Urothelium cell line (cell line): ENCODE measurements at places on chromosomes 2 and 18.

- DNase-seq, result no peak
These were observed 34.3 kb upstream of the NCKAP5 start for GRCh38 chr2:133602538-133602937.

GRCh38 chr18:50559752-50560680 is at the start of gene MAPK4:
Gene MAPK4 (plus strand): TSS chr18:50560087. CDS start chr18:50663959, 103,872 bp downstream.
- peak; percentile 73 for DNase-seq

DNA sequence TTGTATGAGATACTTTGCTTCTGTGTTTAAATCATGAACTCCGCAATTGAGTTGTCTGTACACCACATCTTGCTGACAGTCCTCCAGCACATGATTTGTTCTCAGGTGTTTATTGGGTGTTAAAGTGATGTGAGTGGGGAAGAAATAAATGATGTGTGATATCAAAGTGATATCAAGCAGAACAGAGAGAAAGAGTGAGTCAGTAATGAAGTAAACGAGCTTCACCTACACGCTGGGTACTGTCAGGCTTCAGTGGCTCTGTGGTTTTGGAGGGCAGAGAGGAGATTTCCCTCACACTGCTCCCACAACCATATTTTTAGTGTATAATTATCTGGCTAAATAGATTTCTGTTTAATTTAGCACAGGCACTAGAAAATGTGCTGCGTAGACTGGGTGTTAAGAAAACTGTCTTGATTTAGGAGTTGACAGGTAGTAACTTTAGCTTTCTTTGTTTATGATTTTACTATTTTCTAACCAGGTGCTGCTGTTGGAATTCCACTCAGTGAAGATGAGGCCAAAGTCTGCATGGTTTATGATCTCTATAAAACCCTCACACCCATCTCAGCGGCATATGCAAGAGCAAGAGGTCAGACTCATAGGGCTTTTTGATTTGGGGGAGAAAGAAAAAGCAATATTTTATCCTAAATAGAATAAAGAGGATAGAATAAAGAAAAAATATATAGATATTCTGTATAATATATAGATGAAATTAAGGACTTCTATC is 21.2 kb downstream of the ATIC start:
- DNase-seq, result no peak

DNA sequence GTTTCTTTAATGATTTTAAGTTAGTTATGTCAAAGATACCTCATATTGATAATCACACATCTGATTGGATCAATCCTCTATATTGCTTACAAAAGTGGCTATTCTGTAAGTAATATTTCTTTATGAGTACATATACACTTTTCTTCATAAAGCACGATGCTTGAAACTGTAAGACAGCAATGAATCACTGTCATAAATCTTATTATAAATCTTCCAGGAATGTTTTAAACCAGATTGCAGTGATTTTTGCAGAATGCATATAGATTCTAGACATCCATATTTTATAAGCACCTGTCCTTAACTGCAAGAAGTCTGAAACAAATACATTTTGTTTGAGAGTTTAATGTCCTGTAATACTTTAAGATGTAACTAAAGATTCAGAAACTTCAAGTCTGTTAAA is 367.0 kb upstream of the FANCL start:
- no peak for DNase-seq

- DNase-seq, result no peak
These were observed 6.8 kb downstream of the WDPCP start for GRCh38 chr2:63581298-63581961.

- DNase-seq, result no peak
These were observed 655.1 kb downstream of the DSC3 start for GRCh38 chr18:30387401-30387800.

GRCh38 chr2:184351126-184351525 is 247.2 kb upstream of the ZNF804A start:
- no peak for DNase-seq

- no peak for DNase-seq
These were observed 185.6 kb downstream of the CTIF start for GRCh38 chr18:48724442-48724841.

GRCh38 chr18:44588508-44588907 is 92.2 kb upstream of the SETBP1 start:
- DNase-seq, result no peak

- no peak for DNase-seq
These were observed 60.2 kb downstream of the TRPM8 start for GRCh38 chr2:233977296-233977837.

- DNase-seq, result no peak
These were observed 786.0 kb upstream of the ZEB2 start for GRCh38 chr2:145305889-145306288.

- DNase-seq, result no peak
These were observed 6.5 kb downstream of the TANK start for GRCh38 chr2:161166538-161167409.

GRCh38 chr2:71620851-71621251 is 167.5 kb downstream of the DYSF start:
- no peak for DNase-seq

DNA sequence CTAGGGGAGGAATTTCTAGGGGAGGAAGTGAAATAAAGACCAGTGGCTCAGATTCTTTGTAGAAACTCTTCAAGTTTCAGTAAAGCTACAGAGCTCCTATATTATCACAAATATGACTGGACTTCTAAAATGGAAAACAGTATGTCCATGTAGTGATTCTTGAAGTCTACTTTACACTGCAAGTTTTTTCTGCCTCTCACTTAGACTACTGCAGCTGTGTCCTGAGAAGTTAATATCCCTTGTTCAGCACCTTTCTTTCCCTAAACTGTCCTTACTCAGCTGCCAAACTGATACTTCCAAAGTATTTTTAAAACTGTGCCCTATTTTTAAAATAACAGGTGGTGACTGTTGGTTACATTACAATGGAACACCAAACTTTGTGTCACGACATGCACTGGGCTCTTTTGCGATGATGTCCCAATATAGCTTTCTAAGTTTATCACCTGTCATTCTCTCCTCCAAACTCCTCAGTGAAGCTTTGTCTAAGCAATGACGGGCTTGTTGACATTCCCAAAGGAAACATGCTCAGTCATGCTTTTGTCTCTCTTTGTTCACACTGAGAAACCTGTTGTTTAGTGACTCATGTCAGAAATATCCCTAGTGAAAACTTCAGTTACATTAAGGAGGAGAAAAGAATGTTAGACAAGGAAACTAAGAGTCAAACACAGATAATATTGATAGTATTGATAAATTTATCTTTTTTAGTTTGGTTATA is 341.1 kb downstream of the ARL6IP6 start:
- DNase-seq, result peak; percentile 66

DNA sequence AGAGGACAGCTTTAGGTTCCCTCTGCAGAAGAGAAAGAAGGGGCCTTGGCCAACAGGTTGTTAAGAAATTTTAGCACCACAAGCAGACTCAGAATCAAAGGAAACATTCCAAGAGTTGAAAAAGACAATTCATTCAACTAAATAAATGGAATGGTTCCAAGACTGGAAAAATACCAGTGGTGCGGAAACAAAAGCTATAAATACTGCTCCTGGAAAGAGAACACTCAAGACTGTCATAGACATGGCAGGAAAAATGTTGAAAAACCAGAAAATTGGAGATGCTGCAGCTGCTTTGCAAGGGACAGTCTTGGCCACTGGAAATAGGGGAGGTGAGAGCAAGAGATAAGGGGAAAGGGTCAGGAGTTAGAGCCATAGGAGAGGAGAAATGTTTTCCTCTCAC is 312.7 kb upstream of the CYRIA start:
- DNase-seq, result peak; percentile 6

GRCh38 chr2:140804700-140805260 is 1326.0 kb downstream of the LRP1B start:
- DNase-seq, result no peak

GRCh38 chr2:217834057-217834620 is 168.7 kb downstream of the TNS1 start:
- DNase-seq, result no peak

DNA sequence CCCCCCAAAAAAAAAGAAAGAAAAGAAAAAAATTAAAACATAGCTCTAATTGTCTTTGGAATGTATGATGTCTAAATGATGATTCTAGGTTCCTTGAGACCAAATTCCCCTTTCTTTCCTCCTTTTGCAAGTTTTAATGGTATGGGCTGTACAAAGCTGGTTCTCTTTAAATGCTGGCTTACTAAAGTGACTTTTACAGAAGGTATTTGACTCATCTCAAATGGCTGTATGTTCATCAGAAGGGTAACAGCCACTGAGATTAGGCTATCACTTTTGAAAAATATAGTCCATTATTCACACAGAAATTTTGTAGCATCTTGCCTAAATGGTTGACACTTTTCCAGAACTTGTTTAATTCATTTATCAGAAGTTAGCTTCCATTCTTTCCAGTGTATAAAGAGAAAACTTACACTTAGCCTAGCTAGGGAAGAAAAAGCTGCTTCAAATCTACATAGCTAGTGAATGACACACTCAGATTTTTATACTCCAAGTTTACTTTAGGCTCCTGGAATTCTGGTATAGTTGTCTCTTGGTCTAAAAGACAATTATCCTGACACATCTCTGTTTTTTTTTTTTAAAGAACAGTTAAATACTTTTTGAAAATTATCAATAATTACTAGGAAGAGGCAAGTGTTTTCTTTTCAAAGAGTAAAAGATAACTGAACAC is 622.6 kb downstream of the LRP1B start:
- no peak for DNase-seq

- DNase-seq, result no peak
These were observed 13.1 kb downstream of the DSG2 start for GRCh38 chr18:31511098-31511497.

DNA sequence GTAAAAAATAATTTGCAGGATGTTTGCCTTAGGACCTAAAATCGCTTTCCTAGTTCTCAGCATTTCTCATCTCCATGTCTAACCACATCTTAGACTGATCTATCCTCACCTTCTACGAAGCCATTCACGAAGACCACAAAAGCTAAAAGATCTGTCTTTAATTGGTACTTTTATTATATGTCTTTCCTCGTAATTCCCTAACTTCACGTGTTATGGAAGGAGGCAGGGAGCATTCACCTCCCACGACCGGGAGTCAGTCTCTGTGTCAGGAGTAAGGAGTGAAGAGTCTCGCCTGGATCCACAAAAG is 1.6 kb downstream of the DLGAP1 start:
- no peak for DNase-seq

DNA sequence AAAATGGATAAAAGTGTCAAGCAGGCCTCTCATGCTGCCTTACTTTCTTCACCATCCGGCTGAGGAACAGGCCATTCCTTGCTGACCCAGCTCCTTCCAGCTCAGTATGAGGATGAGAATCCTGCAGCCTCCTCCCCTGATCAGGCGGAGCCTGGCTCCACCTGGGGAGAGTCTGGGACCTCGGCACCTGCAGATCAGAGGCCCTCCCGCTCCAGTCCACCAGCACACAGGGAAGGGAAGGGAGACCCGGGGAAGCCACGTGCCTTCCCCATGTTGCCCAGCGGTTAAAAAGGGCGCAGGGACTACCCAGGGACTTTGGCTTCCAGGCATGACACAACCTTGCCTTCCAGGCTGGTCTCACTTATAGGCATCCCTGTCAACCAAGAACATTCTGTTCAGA is 172.0 kb downstream of the NDUFA10 start:
- DNase-seq, result no peak

DNA sequence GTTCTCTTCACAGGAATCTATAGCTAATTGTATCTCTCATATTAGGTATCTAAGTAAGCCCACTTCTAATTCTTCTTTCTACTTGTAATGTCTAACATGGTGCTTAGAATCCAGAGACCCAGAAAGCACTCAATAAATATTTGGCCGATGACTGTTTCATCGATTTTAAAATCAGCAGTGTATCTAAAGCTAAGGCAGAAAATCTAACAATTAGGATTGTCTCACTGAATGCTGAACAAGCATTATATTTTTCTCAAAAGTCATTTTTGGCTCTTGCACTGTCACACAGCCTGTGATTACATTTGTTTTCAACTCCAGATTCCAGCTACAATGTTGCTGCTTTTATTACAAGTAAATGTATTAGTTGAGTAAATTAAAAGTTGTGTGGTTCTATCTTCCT is 20.3 kb downstream of the COL5A2 start:
- no peak for DNase-seq

DNA sequence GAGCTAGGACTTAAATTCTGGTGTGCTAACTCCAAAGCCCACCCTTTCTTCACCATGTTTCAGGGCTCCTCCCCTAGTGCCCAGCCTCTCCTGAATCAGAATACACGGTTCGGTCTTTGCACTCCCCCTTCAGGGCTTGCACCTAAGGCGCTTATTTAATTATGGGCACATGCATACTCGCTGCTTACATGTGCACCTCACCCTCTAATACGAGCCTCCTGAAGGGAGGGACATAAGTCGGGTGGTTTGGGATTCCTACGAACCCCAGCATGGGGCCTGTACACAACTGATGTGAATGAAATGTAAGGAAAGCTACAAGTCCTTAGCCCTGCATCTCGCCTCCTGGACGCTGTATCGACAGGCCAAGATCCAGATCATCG is 435 bp downstream of the IFT172 start:
- DNase-seq, result no peak

DNA sequence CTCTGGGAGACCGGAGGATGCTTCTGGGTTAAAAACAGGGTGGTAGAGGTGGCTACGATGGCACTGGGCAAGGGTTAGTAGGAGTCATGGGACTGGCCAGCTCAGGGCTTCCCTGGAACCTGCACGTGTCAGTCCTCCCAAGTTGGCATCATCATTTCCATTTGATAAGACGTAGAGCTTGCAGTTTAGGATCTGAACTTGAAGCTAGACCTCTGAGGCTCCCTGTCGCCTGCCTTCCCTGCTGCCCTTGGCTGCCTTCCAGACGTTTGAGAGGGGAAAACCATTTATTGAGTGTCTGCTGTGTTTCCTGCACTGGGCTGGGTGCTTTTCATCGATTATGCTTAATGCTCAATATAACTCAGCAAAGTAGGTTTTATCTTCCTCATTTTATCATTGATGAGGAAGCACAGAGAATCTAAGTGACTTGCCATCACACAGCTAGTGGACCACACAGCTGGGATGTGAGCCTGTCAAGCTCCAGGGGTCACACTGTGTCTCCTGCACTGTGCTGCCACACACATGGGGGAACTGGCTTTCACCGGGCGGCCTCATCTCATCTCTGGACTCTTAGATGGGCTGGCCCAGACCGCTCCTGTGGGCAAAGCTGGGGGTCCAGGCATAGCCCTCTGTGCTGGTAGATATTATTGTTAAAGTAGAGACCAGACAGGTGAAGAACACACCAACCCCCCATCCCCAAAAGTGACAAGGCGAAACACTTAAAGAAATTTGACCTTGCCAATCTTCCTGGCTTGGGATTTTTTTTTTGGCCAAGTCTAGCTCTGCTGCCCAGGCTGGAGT is 7.8 kb downstream of the NT5DC4 start:
- DNase-seq, result no peak

GRCh38 chr2:54897420-54898310 is 152.6 kb downstream of the RTN4 start:
- no peak for DNase-seq

- no peak for DNase-seq
These were observed 130.2 kb upstream of the EML6 start for GRCh38 chr2:54593249-54593648.

DNA sequence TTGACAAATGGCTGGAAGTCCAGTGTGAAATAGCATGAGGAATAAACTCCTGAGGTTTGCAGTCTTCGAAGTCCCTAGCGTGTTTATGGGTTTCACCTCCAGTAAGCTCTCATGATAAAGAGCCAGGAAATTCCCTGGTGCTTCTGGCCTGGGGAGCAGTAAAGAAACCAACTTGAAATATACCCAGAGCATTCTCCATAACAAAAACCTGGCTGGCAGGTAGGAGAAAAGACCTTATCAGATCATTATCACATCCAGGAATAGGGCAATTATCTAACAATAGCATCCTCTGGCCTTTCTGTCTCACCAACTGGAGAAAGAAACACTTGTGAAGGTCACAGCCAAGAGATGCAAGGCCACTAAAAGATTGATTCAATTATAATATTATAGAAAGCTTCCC is 513.6 kb upstream of the LRRTM4 start:
- no peak for DNase-seq

- DNase-seq, result no peak
These were observed 64.5 kb downstream of the ATP9B start for GRCh38 chr18:79133724-79134123.
